ENCODE measurements at places on chromosomes 2 and 18.

DNA sequence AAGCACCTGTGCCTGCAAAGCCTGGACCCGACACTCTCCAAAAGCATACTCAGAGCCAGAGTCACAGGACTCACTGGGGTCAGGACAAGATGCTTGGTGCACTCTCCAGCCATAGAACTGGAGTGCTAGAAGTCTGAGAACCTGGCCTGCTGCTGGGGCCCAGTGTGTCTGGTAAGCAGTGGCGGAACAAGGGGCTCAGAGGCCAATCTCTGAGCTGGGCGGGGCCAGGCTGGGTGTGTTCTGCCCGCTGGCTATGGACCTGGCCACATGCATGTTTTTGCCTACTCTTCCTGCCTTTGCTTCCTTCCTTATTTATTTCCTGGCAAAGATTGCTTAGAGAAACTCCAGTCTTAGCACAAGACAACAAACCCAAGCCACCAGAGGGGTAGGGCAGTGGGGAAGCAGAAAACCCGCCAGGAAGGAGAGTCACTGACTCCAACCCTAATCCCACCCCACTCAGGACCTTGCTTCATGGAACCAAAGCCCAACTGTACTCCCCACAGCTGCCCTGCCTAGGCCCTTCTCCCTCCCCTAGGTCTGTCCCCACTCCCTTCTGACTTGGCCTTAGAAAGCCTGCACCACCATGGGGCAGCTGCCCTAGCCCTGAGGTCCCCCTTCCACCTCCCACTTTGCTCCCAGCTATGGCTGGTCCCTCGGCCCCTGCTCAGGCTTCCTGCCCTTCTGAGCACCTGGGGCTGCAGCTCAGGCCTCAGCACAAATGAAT lies 315.5 kb downstream of the CELF4 start:
- no peak for DNase-seq

- no peak for DNase-seq
Measured at GRCh38 chr2:15263976-15264685, 297.0 kb downstream of the NBAS start.

GRCh38 chr2:102070058-102070642 lies 72.4 kb upstream of the IL1R1 start:
- DNase-seq, result no peak

GRCh38 chr2:219426068-219426443 lies 7.9 kb downstream of the DES start:
- DNase-seq, result no peak

GRCh38 chr2:112665113-112665780 lies 19.5 kb downstream of the SLC20A1 start:
- DNase-seq, result no peak

DNA sequence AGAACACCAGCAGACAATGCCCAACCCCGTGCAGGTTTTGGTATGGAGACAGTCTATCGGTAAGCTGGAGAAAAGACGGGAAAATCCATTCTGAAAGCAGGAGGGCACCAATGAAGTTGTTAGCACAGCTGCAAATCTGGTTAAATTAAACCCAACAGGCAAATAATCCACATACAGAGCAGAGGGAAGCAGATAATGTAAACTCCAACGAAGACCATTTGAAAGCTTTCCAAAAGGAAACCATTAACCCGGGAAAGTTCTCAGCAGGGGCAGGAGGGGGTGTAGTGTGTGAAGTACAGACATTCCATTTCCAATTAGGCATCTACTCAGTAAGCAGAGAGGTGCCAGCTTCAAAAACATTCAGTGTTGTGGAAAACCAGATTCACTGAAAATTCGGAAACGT lies 10.3 kb downstream of the EDAR start:
- no peak for DNase-seq

Measured in activated CD8-positive, alpha-beta memory T cell treated with anti-CD3 and anti-CD28 coated beads, Interleukin-2, amount 50 U/mL, for 48 hours (primary cell).